Activated CD8-positive, alpha-beta T cell treated with anti-CD3 and anti-CD28 coated beads for 36 hours (primary cell): ENCODE measurements at places on chromosomes 16 and 17. TPM values are rescaled to one million over a fixed set of nuclear protein-coding genes. Genes with fewer than 3 reads are reported as not detected.

- no peaks in the 10 kb centered on the region for H3K27me3 ChIP-seq
- peaks cover 8% of the 10 kb centered on the region for H3K4me1 ChIP-seq
- DNase-seq: no peak
- H3K4me3 ChIP-seq: no peak overlapping the region
- no peak overlapping the region for H3K27ac ChIP-seq
These were observed 30.9 kb upstream of the DUSP14 start for GRCh38 chr17:37458805-37459204.

DNA sequence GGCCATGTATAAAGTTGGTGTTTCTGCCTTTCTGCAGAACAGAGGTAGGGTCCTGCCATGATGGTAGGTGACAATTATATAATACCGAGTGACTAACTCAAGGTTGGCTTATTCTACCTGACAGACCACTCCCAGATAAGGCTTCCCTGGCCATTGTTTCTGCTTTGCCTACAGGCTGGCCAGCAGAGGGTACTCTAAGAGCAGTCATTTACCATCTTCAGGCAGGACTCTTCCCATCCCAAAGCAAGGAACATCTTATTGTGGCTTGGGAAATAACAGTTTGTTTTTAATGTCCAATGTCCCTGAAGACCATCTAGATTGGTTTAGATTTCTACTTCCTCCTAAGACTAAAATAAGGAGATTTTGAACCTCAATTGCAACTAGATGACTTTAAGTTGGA is 74.1 kb downstream of the SNX11 start:
- H3K27me3 ChIP-seq: no peaks in the 10 kb centered on the region
- peaks cover 32% of the 10 kb centered on the region for H3K36me3 ChIP-seq
- DNase-seq: no peak

The DDX42 gene
- 96.0 TPM for total RNA-seq

GRCh38 chr16:16150117-16150877 is 73.0 kb downstream of the ABCC6 start:
- peaks cover 4% of the 10 kb centered on the region for H3K36me3 ChIP-seq
- H3K27me3 ChIP-seq: no peaks in the 10 kb centered on the region
- no peak for DNase-seq
- H3K4me1 ChIP-seq: peaks cover 2% of the 10 kb centered on the region
- H3K4me3 ChIP-seq: no peak overlapping the region

The CSF3 gene
- not detected for total RNA-seq

DNA sequence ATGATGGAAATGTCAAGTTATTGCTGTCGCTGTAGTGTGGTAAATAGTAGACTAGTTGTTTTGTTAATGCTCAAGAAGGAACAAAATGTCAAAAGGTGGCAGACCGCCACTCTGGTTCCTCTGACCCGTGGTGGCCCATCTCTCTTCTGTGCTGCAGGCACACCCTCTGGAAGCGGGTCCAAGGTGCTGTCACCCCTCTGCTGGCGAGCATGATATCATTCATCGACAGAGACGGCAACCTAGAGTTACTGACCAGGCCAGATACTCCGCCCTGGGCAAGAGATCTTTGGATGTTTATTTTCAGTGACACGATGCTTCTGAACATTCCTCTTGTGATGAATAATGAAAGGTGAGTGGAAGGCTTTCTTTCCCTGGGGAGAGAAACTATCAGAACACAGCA is 56.8 kb upstream of the ENDOV start:
- no peak overlapping the region for H3K27ac ChIP-seq
- DNase-seq: no peak
- H3K36me3 ChIP-seq: peaks cover 63% of the 10 kb centered on the region
- no peak overlapping the region for H3K4me3 ChIP-seq
- H3K27me3 ChIP-seq: no peaks in the 10 kb centered on the region
- no peaks in the 10 kb centered on the region for H3K4me1 ChIP-seq

- no peak for DNase-seq
- no peaks in the 10 kb centered on the region for H3K27me3 ChIP-seq
- H3K4me1 ChIP-seq: peaks cover 35% of the 10 kb centered on the region
- H3K4me3 ChIP-seq: peak overlapping the region; percentile 66
- H3K27ac ChIP-seq: no peak overlapping the region
These were observed 1.2 kb upstream of the AMFR start for GRCh38 chr16:56426585-56426984.

DNA sequence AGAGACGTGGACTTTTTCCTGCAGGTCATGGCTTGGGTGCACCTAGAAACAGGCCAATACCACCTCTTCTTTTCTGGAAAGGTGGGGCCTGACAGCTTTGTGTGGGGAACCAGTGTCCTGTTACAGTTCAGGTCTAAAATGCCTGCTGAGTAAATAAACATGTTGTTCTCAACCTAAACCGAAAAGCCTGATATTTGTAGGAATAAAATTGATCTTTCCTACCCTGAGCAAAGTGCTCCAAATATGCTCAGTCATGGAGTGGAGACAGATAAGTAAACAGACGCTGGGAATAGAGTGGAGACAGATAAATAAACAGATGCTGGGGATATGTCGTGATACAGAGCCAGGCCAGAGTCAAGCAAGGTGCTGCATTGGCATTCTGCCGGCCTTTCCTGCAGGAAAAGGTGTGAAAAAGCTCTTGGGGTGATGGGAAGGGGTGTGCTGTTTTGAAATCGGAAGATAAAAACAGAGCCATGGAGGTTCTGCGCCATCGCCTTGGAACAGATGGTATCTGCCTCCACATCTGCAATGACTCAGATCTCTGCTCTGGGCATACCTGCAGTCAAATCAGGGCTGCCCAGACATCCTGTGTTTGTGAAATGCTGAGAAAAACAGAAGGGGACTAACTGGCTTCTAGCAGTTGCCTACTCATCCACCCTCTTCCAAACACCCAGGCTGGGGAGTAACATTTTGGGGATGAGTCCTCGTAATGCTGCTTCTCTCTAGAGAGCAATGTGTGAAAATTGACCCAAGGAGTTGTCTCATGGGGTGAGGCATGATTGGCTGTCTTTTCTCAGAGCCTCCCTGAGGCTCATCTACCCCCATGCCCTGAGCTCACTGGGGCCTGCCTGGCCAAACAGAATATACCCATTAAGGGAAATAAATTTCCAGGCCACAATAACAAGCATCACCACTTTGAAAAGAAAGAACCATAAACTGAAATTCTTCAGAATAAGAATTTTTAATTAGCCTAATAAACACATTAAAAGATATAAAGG is 16.8 kb upstream of the TRPV2 start:
- no peak overlapping the region for H3K27ac ChIP-seq
- peaks cover 5% of the 10 kb centered on the region for H3K4me1 ChIP-seq
- no peak overlapping the region for H3K4me3 ChIP-seq
- H3K36me3 ChIP-seq: no peaks in the 10 kb centered on the region
- no peaks in the 10 kb centered on the region for H3K27me3 ChIP-seq
- DNase-seq: peak; percentile 37

- H3K4me3 ChIP-seq: peak overlapping the region; percentile 89
- peaks cover 32% of the 10 kb centered on the region for H3K4me1 ChIP-seq
- peak overlapping the region; percentile 95 for H3K27ac ChIP-seq
- H3K27me3 ChIP-seq: no peaks in the 10 kb centered on the region
These were observed 26.6 kb upstream of the ST6GALNAC1 start for GRCh38 chr17:76670020-76670717.

DNA sequence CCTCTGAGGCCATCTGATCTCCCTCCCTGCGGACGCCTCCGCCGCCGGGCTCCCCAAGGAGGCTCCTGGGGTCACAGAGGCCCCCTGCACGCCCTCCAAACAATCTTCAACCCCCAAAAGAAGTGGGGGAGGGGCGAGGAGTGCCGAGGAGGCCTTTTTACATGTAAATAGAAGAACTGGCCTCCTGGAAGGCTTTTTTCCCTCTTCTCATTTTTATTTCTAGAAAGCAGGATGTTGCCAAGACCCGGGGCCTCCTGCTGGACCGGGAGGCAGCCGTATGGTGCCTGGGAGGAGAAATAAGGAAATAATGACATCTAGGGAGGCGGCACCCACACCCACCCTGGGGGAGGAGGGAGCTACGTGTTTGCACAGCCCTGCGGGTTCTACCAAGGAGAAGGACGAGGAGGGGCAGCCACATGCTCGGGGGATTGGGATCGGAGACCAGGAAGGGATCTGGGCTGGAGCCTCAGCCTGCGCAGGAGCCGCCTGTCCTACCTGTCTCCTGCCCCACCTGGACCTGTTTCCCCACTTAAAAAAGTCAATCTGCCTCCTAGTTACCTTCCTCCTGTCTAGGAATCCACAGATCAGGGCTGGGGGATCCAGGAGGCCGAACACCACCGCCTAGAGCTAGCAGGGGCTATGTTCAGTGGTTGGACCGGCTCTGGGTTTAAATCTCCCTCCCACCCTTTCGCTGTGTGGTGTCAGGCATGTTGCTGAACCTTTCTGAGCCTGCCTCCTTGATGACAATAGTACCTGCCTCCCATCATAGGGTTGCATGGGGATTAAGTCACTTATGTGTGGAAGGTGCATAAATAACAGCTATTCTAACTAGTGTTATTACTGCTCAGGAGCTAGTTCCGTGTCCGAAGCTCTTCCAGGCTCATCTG is 175.7 kb upstream of the GSE1 start:
- no peak overlapping the region for H3K4me3 ChIP-seq
- H3K27ac ChIP-seq: no peak overlapping the region
- H3K27me3 ChIP-seq: no peaks in the 10 kb centered on the region
- no peaks in the 10 kb centered on the region for H3K36me3 ChIP-seq
- no peak for DNase-seq

GRCh38 chr17:1958134-1958881 is 66.8 kb downstream of the RTN4RL1 start:
- no peaks in the 10 kb centered on the region for H3K36me3 ChIP-seq
- no peaks in the 10 kb centered on the region for H3K4me1 ChIP-seq
- DNase-seq: no peak
- H3K27me3 ChIP-seq: no peaks in the 10 kb centered on the region

The RGS9 gene
- 1.3 TPM for total RNA-seq

DNA sequence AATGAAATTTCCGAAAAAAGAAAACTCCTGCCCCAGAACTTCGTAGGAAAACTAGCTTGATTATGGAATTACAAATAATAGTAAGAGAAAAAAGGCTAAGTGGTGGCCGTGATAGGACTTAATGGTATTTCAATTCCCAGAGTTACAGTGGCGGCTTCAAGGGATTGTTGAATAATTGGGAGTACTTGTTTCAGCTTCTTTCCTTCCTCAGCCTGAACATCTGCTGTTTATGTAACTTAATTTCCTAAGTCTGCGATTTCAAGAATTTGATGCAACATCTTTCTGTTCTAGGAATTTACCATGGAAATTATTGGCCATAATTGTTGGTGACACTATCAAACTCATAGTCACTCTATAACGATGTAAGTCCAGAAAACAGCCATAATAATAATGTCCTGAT is 684 bp upstream of the APPBP2 start:
- peak overlapping the region; percentile 99 for H3K4me3 ChIP-seq
- H3K4me1 ChIP-seq: peaks cover 25% of the 10 kb centered on the region
- no peak for DNase-seq
- peak overlapping the region; percentile 98 for H3K27ac ChIP-seq

DNA sequence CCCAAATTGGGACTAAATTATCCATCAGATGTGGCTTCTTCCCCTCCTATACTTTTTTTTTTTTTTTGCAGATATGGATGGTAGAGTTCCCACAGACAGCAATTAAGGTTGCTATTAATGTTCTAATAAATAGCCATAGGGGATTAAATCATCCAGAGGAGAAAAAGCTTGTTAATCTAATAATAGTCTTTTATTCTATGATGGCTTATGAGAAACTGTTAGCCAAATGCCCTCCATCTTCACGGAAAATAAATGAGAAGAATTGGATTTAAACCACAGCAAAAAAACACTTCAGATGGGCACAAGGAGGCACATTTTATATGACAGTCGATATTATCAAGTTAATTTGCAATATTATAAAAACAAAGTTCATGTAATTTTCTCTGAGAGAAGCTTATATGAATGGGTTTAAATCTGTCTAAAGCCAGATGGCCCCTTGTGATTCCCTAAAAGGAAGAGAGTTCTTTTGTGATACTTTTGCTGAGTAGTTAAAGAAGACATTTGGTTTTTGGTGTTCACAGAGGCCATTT is 5.1 kb upstream of the CAPNS2 start:
- no peak for DNase-seq
- no peaks in the 10 kb centered on the region for H3K4me1 ChIP-seq
- H3K27me3 ChIP-seq: peaks cover 11% of the 10 kb centered on the region
- H3K4me3 ChIP-seq: no peak overlapping the region
- no peak overlapping the region for H3K27ac ChIP-seq

GRCh38 chr16:19666477-19666876 is 51.5 kb downstream of the KNOP1 start:
- peaks cover 22% of the 10 kb centered on the region for H3K36me3 ChIP-seq
- H3K4me1 ChIP-seq: no peaks in the 10 kb centered on the region
- no peak overlapping the region for H3K4me3 ChIP-seq
- no peak overlapping the region for H3K27ac ChIP-seq
- no peak for DNase-seq

The UMOD gene
- total RNA-seq: not detected

DNA sequence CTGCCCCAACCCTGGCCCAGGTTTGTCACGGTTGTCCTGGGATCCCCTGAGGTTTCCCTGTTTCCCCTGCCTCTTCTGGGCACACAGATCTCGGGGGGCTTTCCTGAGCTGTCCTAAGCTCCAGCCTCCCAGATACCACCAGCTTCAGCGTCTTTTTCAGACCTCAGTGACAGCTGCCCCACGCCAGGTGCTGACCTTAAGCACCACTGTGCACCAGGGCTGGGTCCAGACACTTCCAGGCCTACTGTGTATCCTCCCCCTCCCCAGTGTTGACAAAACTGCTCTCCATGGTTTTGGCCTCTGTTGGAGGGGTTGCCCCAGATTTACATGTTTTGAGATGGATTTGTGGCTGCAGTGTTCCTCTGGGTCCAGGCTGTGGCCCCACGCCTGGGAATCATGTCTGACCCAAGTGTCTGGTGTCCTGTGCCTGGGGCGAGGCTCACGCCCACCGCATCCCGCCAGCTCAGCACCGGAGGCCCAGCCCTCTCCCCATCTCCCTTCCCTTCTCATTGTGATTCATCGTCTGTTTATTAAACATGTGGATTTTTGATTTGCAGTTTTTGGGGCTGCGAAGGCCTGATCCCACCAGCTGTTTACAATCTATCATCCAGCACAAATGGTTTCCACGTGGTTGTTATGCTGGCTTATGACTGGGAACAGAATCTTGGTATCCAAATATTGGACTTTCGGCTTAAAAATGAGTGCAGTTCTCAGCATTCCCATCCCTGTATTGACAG is 82.1 kb downstream of the METRNL start:
- H3K27me3 ChIP-seq: peaks cover 8% of the 10 kb centered on the region
- H3K4me1 ChIP-seq: no peaks in the 10 kb centered on the region
- no peak for DNase-seq
- no peak overlapping the region for H3K4me3 ChIP-seq
- no peak overlapping the region for H3K27ac ChIP-seq

- H3K27ac ChIP-seq: peak overlapping the region; percentile 20
- H3K4me1 ChIP-seq: peaks cover 28% of the 10 kb centered on the region
- H3K36me3 ChIP-seq: peaks cover 39% of the 10 kb centered on the region
These were observed 112.0 kb downstream of the RPTOR start for GRCh38 chr17:80656590-80656989.

DNA sequence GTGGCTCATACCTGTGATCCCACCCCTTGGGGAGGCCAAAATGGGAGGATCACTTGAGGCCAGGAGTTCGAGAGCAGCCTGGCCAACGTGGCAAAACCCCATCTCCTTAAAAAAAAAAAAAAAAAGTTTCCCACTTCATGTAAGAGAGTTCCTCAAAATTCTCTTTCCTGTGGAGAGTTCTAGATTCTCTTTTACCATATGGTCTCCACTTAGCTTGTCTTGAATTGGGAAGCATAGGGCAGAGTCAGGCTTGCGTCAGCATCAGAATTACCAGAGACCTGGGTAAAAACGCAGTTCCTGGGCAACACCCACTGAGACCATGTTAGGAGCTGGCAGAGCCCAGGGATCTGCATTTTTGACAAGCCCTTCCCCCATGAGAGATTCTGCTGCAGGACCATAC is 158.4 kb downstream of the CCDC182 start:
- no peak overlapping the region for H3K4me3 ChIP-seq
- no peaks in the 10 kb centered on the region for H3K27me3 ChIP-seq
- no peak for DNase-seq
- no peaks in the 10 kb centered on the region for H3K36me3 ChIP-seq
- H3K4me1 ChIP-seq: peaks cover 6% of the 10 kb centered on the region
- H3K27ac ChIP-seq: no peak overlapping the region
